Right ventricle myocardium superior (tissue), 1 donor: ENCODE measurements at places on chromosomes 12 and 14. TPM values are rescaled to one million over a fixed set of nuclear protein-coding genes. Genes with fewer than 3 reads are reported as not detected.

DNA sequence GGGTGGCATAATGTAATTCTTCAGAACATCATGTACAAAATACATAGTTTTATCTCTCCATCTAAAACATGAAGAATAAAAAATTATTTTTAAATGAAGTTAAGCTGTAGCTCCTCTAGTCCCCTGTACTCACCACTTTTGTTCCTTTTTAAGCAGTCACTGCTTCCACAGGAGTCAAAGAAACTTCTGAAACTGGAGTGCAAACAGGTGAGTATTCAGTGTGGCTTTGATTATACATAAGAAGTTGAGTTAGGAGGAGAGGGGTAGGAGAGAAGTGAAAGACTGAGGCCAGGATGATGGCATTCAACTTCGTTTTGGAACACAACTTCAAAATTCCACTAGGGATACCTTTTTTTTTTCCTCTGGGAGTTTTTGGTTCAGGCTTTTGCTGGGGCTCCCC, 131.4 kb upstream of the CNTN1 start:
- DNase-seq, result no peak

- DNase-seq, result no peak
These were observed 139.8 kb downstream of the ANO6 start for GRCh38 chr12:45355730-45356129.

- no peak for DNase-seq
These were observed 293.3 kb downstream of the PPFIA2 start for GRCh38 chr12:81465876-81466275.

DNA sequence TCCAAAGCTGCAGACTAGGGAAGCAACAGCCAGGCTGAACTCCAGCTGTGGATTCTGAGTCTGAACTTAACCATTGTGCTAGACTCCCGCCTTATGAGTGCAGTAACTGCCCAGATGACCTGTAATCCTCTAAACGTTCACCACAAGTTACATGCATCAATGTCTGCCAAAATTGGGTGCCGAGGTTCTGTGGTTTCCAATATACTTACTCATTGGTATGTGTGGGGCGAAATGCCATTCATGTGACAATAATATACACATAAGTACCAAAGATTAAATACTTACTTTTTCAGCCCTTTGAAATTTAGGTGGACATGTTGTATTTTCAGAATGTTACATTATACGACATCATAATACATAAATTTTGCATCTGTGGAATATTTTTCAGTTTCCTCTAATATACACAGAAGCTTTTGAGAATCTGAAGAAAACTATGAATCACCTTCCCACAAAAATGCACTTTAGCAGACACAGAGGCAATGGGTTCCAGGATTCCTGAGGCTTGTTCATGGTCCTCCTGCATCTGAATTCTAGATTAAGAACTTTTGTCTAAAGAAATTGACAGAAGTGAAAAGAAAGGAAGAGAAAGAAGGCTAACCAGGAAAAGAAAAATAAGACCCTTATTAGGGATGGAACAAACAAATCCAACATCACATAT, 31.7 kb downstream of the GRIP1 start:
- no peak for DNase-seq

- no peak for DNase-seq
These were observed 862.2 kb downstream of the RPS29 start for GRCh38 chr14:48723841-48724495.

DNA sequence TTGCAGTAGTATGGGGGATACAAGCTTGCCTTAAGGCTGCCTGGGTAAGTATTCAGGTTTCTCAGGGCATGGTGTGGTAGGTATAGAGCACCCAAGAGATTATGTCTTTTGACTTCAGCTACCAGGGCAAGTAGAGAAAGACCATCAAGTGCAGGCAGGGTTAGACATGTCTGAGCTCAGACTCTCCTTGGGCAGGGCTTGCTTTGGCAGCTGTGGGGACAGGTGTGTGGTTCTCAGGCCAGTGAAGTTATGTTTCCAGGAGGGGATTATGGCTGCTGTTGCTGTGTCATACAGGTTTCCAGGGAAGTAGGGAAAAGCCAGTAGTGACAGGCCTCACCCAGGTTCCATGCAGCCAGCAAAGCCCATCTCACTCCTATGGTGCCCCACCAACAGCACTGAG, 1040.4 kb downstream of the FLRT2 start:
- DNase-seq, result no peak

GRCh38 chr12:65325183-65325582, 46.7 kb downstream of the MSRB3 start:
- DNase-seq, result no peak

DNA sequence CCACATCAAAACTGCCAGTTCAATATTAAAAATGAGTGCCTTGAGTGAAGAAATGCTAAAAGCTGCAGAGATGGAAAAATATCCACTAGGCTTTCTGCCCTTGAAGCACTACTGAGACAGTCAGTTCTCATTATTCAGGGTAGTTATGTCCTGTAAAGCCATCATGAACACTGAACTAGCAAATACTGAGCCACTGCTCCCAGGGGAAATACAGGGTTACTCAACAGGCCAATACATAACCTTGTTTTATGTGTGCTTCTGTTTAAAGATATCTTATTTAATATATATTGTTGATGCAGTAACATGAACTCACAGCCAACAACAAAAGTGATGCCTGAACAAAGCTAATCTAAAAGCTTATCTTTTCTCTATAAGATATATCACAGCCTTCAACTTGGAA, 3.3 kb downstream of the RAD52 start:
- DNase-seq, result no peak

DNA sequence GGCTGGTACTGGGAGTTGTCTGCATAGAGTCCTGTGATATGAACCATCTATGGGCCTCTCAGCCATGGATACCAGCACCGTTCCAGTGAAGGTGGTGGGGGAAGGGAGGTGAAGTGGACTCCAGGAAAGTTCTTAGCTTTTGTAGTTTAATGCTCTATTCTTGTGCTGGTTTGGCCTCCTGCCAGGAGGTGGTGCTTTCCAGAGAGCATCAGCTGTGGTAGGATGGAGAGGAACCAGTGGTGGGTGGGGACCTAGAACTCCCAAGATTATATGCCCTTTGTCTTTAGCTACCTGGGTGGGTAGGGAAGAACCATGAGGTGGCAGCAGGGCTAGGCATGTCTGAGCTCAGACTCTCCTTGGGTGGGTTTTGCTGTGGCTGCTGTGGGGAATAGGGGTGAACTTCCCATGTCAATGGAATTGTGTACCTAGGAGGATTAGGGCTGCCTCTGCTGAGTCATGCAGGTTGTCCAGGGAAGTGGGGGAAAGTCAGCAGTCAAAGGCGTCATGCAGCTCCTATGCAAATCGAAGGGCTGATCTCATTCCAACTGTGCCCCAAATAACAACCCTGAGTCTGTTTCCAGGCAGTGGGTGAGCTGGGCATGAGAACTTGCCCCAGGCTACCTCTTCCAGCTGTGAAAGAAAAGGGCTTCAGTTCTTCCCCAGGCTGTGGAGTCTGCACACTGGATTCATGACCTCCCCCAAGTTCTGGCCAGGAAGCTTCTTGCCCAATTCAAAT, 14.2 kb downstream of the GZMH start:
- no peak for DNase-seq

GRCh38 chr12:111881716-111882115, 39.7 kb downstream of the MAPKAPK5 start:
- no peak for DNase-seq

GRCh38 chr14:100603341-100604120, 16.3 kb upstream of the BEGAIN start:
- DNase-seq, result peak; percentile 25

DNA sequence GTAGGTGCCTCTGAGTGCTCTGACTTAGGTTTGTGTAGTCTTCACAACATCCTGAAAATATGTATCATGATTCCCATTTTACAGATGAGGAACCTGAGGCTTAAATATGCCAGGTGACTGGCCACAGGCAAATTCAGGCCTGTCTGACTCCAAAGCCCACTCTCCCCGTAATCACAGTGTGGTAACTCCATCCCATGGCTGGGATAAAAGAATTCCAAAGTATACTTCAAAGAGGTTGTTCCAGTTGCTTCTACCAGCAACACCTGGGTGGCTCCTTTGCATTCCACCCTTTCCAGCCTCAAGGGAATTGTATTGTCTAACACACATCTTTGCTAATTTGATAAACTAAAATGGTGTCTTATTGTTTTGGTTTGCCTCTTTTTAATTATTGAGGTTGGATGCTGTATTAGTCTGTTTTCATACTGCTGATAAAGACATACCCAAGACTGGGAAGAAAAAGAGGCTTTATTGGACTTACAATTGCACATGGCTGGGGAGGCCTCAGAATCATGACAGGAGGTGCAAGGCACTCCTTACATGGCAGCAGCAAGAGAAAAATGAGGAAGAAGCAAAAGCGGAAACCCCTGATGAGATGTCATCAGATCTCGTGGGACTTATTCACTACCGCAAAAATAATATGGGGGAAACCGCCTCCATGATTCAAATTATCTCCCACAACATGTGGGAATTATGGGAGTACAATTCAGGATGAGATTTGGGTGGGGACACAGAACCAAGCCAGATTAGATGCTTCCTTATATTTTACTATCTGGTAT, 9.9 kb upstream of the CHST11 start:
- no peak for DNase-seq

DNA sequence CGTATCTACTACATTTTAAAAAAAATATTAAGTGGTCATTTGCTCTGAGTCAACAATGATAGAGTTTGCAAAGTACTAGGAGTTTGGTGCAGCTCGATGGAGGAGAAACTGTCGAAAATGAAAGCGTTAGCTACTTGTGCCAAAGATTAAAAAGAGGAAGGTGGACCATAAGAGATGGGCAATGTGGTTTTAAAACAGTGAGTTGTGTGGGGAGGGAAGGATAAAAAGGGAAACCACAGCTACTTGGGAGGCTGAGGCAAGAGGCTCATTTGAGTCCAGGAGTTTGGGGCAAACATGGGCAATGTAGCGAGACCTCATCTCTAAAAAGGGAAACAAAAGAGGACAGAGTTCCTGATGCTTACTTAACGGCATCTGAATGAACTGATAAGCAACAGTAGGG, 18.2 kb upstream of the STRAP start:
- DNase-seq, result no peak

DNA sequence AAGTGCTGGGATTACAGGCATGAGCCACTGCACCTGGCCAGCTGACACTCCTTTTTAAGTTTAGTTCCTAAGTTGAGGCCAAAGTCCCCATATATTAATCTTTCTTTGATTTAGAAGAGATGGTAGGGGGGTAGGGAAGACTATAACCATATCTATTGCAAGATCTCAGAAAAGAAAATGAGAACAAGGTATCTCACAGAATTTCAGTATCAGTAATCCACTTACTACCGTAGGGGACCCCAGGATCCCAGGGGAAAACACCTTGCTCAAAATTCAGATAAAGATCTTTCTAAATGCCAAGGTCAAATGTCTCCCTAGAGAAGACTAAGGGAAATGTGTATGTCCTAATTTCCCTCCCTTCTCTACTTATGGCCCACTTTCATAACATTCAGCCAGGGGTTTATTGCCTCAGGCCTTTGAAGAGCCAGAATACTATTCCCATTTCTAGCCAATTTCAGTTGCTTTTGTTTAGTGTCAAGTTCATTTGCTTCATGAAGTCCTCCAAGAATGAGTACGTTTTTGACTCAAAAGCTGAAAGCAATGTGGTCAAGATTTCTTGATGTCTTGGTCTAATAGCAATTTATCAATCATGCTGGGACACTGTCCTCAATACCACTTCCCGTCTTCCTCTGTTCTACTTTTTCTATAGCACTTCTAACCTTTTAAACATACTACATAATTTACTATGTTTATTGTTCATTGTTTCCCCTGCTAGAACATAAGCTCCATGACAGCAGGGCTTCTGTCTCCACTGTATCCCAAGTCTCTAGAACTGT, 86.3 kb downstream of the DCAF5 start:
- DNase-seq, result no peak

DNA sequence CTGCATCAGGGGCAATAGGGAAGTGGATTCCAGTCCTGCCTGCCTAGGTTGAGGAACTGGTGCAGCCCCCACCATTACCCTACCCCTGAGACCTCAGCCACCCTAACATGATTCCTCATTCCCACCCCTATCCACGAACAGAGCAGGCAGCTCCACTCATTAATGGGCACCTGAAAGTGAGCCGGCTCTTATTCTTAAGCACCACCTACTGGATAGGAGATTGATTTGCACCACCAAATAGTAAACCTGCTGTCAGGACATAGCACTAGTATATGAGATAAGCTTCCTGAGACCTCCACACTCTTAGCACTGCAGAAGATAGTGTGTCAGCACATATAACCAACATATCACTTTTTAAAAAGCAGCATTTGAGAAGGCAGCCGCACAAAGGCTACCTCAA, 573.2 kb downstream of the SOX5 start:
- DNase-seq, result no peak

- DNase-seq, result no peak
These were observed 6.2 kb downstream of the RERG start for GRCh38 chr12:15214851-15215601.

DNA sequence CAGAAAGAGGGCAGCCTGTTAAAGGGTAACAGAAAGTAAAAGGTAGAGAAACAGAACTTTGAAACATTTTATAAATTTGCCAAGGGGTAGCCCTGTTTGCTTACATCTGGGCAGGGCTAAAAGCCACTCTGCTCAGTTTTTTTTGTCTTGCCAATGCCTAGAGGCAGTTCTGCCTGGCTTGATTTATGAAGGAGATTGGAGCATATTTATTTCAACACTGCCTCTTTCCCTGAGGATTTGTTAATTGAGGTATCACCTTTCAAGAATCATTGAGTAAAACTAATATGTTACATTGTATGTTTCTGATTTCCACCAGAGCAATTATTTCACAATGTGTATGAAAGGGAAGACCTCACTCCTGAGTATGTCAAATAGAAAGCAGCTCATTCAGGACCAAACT, 160.8 kb downstream of the GXYLT1 start:
- DNase-seq, result no peak

CARMIL3 gene
- total RNA-seq, result 0.08 TPM

WASHC3 gene
- 31.9 TPM for total RNA-seq

PKP2 gene
- total RNA-seq, result 400 TPM

PDZRN4 gene
- not detected for total RNA-seq

CLEC7A gene
- 2.3 TPM for total RNA-seq

DNAJC22 gene
- 0.16 TPM for total RNA-seq

LHX5 gene
- not detected for total RNA-seq
